ENCODE measurements at places on chromosomes 13 and 19. TPM values are rescaled to one million over a fixed set of nuclear protein-coding genes. Genes with fewer than 3 reads are reported as not detected.
A peak's percentile ranks its signal among the peaks of the same experiment; 100 is the strongest.

- no peak for DNase-seq
Observed at GRCh38 chr19:31591258-31591657, 242.0 kb upstream of the TSHZ3 start.

DNA sequence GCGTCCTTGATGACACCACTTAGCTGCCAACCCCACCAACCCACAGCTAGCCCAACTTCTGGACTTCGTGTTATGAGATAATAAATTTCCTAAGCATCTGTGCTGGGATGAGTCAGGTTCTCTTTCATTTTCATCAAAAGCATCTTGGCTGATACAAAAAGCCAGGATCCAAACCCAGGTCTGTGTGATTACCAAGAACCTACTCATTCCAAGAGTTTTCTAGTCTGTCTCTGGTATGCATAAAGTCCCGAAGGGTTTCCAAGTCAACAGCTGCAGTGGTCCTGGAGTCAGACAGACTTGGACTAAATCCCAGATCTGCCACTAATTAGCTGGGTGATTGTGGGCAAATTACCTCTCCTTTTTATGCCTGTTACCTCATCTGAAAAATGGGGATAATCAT is 55.5 kb upstream of the SERP2 start:
- no peak for DNase-seq

DNA sequence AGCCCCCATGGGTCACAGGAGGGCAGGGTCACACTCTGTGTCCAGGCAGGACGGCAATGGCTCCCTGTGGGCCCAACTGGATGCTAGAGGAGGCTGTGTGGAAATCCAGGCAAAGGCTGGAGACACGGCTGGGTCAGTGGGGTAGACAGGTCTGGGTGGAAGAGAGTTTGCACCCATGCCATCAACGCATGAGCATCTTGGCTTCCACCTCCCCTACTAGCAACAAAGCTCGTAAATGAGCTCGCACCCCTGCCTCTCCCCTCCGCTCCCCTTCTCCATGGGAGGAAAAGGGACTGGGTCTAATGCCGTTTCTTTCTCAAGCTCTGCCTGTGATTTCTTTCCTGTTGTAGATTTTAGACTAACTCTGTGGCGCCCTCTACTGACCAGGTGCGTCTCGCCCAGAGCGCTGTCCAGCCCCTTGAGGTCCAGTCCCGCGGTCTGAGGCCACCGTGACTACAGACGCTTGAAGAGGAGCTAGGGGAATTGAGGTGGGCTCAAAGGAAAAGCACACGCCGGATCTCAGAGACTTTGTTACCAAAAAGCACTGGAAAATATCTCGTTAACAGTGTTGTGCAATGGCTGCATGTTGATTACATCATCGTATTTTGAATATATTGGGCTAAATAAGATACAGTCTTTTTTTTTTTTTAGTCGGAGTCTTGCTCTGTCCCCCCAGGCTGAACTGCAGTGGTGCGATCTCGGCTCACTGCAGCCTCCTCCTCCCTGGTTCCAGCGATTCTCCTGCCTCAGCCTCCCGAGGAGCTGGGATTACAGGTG is 50.7 kb upstream of the USP29 start:
- no peak for DNase-seq

DNA sequence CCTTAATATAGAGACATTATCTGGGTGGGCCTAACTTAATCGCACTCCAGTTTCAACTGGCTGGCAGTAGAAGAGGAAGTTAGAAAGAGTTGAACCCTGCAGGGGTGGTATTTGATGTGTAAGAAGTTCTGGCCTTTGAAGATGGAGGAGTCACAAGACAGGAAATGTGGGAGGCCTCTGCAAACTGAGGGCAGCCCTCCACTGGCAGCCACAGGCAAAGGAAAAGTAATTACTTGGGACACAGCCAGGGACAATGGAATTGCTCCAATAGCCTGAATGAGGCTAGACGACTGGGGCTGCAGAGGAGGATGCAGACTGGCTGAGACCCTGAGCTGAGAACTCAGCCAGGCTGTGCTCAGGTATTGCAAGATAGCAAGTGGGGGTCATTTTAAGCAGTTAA is 703.3 kb upstream of the ARGLU1 start:
- DNase-seq: no peak

- DNase-seq: no peak
Observed at GRCh38 chr19:1979642-1980041, 35.9 kb downstream of the BTBD2 start.

GRCh38 chr13:30867089-30867669 is 38.9 kb upstream of the MEDAG start:
- no peak for DNase-seq

DNA sequence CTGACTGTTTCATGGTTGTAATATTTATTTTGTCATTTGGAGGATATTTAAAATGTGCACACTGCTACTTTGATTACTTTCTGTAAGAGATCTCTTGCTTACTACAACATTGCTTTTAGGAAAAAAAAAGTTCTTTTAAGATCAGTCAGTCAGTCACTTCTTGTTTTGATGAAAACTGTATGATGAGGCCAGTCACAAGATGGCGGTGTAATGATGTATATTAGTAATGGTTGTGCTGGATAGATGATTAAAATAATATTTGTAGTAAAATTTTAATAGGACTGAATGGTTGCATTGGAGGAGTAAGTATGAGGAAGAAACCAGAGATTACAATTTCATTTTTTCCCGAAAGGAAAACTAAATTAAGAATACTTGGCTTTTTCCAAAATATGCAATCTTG is 2411.1 kb downstream of the PCDH9 start:
- DNase-seq: no peak

DNA sequence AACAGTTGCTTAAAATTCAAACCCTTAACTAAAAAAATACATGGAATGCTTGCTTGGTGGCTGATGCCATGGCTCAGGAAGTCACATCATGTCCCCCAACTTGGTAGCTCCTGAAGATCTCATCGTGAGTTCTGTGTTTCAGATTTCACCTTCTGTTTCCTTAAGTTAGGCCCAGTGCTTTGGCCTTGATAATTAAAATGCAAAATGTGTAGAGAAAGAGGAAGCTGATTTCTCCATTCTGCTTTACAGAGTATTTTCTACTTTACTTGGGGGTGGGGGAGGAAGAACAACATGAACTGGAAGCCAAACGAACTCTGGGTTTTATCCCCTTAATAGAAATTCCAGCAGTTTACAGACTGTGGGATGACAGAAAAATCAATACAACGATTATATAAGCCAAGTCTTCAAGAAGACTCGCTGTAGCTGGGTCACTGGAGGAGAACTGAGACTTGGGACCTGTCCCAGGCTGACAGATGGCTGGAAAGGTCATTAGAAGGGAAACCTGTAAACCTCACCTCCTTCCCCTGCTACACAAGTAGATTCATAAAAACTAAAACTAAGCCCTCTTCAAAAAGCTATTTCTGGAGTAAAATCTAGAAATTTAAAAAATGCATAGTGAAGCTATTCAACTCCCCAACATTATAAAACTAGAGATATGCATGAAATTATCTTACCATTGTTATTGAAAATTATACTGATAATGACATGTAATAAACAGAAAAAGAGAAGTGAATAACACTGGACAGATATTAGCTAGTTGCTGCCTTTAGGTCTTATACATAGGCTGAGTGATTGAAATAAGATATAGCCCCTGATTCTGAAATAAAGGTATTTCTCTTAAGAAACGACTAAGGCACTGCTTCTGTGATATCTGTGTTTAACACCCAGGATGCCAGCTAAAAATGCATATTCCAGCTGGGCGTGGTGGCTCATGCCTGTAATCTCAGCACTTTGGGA is 22.1 kb upstream of the GGACT start:
- no peak for DNase-seq

- no peak for DNase-seq
Observed at GRCh38 chr13:105037110-105037509, 1498.4 kb downstream of the EFNB2 start.

DNA sequence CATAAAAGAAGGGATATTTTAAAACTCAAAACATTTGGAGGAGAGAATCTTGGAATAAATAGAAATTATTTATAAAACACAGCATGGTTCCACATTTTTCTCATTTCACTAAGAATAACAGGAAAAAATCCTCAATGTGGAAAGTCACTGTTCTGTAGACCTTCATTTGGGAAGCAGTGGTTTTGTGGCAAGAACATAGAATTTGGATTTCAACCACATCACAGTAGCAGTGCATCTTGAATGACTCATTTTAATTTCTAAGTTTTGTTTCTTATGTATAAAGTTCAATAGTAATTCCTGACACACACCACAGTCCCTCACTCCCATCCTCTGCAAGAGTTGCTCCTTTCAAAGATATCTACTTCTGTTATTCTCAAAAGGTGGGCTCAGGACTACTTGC is 264.0 kb downstream of the ENOX1 start:
- DNase-seq: no peak

GRCh38 chr13:96621634-96622183 is 372.6 kb downstream of the OXGR1 start:
- no peak for DNase-seq

DNA sequence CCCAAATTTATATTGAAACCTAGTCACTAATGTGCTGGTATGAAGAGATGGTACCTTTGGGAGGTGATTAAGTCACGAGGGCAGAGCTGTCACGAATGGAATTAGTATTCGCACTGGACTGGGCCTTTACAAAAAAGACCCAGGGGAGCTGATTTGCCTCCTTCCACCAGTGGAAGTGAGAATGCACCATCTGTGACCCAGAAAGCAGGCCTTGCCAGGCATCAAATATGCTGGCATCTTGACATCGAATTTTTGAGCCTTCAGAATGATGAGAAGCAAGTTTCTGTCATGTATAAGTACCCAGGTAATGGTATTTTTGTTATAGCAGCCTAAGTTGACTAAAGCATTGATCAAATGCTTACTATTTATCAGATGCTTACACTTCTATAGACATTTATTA is 373.6 kb downstream of the FGF14 start:
- DNase-seq: no peak

- peak; percentile 52 for DNase-seq
Observed at GRCh38 chr19:10695401-10696398, 5.5 kb upstream of the QTRT1 start.

DNA sequence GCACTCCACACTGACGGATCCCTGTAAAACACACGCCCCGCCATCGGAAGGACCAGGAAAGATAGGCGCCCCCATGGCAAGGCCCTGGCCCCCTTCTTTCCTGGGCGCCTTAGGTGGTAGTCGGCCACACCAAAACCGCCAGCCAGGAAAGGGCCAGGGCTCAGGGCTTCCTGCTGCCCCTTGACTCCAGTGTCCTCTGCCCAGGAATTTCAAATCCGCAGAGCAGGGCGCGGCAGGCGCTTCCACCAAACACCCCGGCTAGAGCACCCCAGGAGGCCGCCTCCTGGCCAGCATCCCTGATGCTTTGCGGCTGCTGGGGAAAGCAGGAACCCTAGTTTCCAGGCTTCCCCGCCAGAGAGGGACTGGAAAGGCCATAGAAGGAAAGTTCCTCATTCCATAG is 57.5 kb downstream of the ZNF726 start:
- no peak for DNase-seq

- no peak for DNase-seq
Observed at GRCh38 chr13:51849145-51850101, 4.4 kb upstream of the TMEM272 start.

DNA sequence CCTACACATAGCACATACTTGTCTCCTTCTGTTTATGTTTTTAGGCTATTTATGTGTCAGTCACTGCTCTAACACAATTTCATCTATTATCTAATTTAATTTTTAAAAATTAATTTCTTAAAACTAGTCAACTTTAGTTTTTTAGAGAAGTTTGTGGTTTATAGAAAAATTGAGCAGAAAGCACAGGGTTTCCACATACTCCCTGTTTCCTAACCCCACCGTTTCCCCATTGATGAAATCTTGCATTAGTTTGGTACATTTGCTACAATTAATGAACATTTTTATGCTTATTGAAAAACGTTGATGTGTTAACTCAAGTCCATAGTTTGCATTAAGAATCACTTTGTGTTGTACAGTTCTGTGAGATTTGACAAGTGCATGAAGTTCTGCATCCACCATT is 53.5 kb downstream of the TNFSF13B start:
- DNase-seq: no peak

DNA sequence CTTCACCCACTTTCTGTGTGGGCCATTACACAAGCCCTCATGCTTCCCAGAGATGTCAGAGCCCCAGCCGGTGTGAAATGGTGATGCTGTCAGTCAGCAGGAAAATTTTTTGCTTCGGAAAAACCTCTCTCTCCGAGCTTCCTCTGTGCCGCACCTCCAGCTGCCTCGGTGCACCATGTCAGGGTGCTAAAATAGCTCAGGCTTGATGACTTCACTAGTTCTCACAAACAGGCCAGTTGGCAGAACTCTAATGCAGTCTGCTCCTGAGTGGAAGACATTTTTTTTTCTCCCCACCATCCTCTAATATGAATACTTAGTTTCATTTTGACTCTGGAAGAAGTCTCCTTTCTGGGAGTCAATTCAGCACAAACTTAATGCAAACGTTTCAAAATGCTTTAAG is 71.3 kb downstream of the KLF12 start:
- DNase-seq: no peak

DNA sequence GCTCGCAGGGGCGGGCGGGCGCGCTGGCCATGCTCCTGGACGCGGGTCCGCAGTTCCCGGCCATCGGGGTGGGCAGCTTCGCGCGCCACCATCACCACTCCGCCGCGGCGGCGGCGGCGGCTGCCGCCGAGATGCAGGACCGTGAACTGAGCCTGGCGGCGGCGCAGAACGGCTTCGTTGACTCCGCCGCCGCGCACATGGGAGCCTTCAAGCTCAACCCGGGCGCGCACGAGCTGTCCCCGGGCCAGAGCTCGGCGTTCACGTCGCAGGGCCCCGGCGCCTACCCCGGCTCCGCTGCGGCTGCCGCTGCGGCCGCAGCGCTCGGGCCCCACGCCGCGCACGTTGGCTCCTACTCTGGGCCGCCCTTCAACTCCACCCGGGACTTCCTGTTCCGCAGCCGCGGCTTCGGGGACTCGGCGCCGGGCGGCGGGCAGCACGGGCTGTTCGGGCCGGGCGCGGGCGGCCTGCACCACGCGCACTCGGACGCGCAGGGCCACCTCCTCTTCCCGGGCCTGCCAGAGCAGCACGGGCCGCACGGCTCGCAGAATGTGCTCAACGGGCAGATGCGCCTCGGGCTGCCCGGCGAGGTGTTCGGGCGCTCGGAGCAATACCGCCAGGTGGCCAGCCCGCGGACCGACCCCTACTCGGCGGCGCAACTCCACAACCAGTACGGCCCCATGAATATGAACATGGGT is 599 bp downstream of the ZIC2 start:
- no peak for DNase-seq

DNA sequence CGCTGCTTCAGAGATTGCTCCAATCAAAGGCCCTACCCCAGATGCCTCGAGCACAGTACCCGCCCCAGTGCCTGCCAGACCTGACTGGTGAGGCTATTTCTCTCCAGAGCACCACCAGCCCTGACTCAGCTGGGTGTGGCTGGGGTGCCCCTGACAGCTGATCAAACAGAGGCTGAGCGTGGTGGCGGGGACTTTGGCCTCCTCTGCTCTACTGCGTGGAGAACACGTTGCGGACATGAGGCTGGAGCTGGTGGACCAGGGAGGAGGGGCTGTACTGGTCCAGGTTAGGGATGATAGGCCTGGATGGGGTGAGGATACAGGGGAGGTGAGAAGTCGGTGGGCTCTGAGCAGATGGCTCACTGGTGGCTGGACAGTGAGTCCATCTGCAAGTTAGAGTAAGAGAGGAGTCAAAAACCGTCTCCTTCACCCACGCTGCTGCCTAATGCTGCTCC is 3.5 kb upstream of the DOCK6 start:
- DNase-seq: no peak

GRCh38 chr19:7471696-7472615 is 16.9 kb downstream of the PEX11G start:
- DNase-seq: no peak

The C19orf47 gene
- 13.1 TPM for total RNA-seq

The PDS5B gene
- total RNA-seq: 26.4 TPM

The GJB2 gene
- total RNA-seq: not detected

The PNMA8A gene
- total RNA-seq: 3.3 TPM

The NANOS3 gene
- 1.6 TPM for total RNA-seq

The CALR gene
- 1,355 TPM for total RNA-seq

Measured in glomerular endothelial cell (primary cell).